Right ventricle myocardium superior (tissue), 1 donor: ENCODE measurements at places on chromosomes 12 and 14. TPM values are rescaled to one million over a fixed set of nuclear protein-coding genes. Genes with fewer than 3 reads are reported as not detected.

DNA sequence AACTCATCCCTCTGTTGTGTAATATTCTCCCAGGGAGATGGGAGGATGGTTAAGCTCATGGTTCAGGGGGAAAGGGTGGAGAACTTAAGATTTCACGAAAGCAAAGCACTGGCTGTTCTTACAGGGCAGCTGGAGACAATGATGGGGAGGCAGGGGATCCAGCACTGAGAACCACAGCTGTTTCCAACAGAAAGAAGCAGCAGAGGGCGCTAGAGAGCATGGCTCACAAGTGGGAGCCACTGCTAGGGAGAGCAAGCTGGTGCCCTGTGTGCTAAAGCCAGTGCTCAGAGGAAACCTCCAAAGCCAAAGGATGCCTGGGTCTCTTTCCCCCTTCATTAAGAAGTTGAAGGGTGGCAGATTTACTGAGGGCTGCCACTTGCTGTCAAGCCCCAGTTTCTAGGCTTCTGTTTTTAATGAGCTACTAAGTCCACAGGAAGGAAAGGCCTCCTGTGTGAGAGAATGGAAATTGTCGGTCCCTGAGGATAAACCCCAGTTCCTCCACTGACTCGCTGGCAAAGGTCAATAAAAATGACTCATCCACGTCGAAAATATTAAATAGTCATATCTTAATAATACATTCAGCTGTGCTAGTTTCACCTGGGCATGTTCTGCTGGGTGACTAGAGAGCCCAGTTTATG is 199.7 kb downstream of the ANO2 start:
- DNase-seq: peak; percentile 70

- DNase-seq: no peak
These were observed 119.9 kb downstream of the PHETA1 start for GRCh38 chr12:111249018-111249370.

GRCh38 chr14:98592611-98593170 is 679.3 kb downstream of the BCL11B start:
- no peak for DNase-seq

GRCh38 chr14:100223332-100224201 is 15.4 kb upstream of the YY1 start:
- no peak for DNase-seq

- no peak for DNase-seq
These were observed 39.8 kb upstream of the DIO3 start for GRCh38 chr14:101521473-101521915.

DNA sequence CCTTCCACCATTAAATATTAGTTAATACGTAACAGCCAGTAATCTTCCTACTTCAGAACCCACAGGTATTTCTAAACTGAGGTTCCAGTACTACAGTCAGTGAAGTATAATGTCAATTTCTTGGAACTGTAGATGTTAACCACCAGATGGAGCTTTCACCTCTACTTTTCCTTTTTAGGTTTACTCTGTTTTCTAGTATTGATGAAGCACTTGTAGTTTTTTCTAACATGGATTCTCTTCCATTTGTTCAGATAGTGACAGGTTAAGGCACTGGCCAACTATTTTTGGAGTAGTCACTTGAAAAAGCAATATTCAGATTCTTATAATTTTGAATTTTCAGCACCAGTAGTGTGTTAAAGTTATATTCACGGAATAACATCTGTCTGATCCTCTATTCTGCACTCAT is 4.6 kb upstream of the SEC23A start:
- no peak for DNase-seq

BDKRB1 gene
- total RNA-seq: not detected

GLT8D2 gene
- 6.1 TPM for total RNA-seq

RASSF9 gene
- total RNA-seq: 4.5 TPM

TMPRSS12 gene
- total RNA-seq: not detected

ACRBP gene
- 0.51 TPM for total RNA-seq
